ENCODE measurements at places on chromosomes 2 and 18. TPM values are rescaled to one million over a fixed set of nuclear protein-coding genes. Genes with fewer than 3 reads are reported as not detected.

LGALSL gene
- total RNA-seq, result 2.0 TPM

KIF5C gene
- 0.16 TPM for total RNA-seq

GALNT14 gene
- total RNA-seq, result not detected

INHBB gene
- 0.27 TPM for total RNA-seq

ZNF638 gene
- total RNA-seq, result 96.2 TPM

GRB14 gene
- total RNA-seq, result 0.43 TPM

UGT1A4 gene
- not detected for total RNA-seq

CHST10 gene
- total RNA-seq, result 8.4 TPM

ANKRD62 gene
- total RNA-seq, result not detected

CAPN14 gene
- total RNA-seq, result 0.05 TPM

GRCh38 chr2:106269591-106270291 lies 75.6 kb upstream of the UXS1 start:
- DNase-seq, result no peak

DNA sequence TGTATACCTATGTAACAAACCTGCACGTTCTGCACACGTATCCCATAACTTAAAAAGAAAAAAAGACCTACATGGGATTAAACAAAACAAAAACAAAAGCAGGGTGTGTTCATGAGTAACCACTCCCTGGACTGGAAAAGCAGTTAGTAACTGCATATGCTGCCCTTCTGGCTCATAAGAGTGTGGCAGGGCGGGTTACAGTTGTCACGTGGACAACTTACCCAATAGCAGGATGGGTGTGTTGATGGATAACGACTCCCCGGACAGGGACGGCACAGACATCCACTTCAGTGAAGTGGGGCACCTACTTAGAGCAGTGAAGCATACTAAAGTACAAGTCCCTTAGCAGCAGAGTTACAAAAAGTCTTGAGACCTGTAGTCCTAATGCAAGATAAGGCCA lies 136.7 kb downstream of the CCBE1 start:
- DNase-seq, result no peak

- peak; percentile 16 for DNase-seq
Measured at GRCh38 chr2:187168720-187169713, 279.0 kb downstream of the CALCRL start.

GRCh38 chr18:59918320-59918755 lies 18.5 kb downstream of the PMAIP1 start:
- DNase-seq, result peak; percentile 95

DNA sequence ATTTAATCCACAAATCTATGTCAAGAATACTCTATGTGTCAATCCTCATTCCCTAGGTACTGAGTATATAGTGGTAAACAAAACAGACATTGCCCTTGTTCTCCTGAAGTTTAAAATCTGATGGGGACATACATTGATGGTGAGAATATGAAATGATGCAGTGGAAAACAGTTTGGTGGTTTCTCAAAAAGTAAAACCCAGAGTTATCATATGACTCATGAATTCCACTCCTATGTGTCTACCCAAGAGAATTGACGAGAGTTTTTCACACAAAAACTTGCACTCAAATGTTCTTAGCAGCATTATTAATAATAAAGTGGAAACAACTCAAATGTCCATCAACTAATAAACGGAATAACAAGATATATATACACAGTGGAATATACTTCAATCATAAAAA lies 586.7 kb downstream of the CCDC85A start:
- no peak for DNase-seq

GRCh38 chr2:122061831-122062230 lies 306.4 kb downstream of the TSN start:
- no peak for DNase-seq

GRCh38 chr2:1841903-1842791 lies 97.8 kb upstream of the PXDN start:
- no peak for DNase-seq

- no peak for DNase-seq
Measured at GRCh38 chr18:75179819-75180600, 28.9 kb downstream of the PTGR3 start.

- no peak for DNase-seq
Measured at GRCh38 chr2:26532301-26533250, 54.7 kb upstream of the OTOF start.

DNA sequence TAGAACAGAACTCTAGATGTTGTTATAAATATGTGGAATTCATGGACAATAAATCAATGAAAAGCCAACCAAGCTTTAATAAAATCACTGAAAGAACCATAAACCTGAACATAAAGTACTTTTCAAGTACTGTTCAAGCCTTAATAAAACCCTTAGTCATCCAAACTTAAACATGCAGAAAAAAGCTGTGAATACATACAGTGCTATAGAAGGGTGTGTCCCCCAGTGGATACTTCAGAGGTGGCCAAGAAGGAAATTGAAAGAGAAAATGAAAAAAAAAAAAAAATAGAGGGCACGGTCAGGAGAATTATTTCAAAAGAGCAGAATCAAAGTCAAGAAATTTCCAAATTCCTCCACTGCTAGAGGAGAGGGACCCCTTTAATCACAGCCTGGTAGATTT lies 141.1 kb downstream of the SP100 start:
- no peak for DNase-seq

DNA sequence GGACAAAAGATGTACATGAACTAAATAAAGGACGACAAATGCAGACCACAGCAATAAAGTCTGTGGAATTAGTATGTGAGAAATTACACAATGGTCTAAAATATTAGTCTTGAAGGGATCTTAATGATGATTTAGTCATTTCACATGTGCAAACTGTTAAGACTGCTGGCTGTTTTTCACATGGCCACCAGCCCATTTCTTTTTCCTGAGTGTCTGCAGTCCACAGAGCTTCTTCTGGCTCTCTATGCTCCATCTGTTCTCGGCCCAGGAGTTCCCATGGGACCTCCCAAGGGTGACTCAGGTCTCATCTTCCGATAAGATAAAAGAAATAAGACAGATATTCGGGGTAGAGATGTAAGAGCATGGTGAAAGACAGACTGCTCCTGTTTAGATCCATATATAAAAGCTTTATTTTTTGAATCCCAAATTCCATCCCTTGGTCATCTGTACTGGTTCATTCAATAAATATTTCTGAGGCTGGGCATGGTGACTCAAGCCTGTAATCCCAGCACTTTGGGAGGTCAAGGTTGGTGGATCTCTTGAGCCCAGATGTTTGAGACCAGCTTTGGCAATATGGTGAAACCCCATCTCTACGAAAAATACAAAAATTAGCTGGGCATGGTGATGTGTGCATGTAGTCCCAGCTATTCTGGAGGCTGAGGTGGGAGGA lies 20.1 kb downstream of the IL1RL1 start:
- DNase-seq, result no peak

GRCh38 chr18:23133860-23134779 lies 1.2 kb upstream of the CABLES1 start:
- DNase-seq, result no peak

- DNase-seq, result peak; percentile 21
Measured at GRCh38 chr2:109311771-109312170, 182.8 kb downstream of the SH3RF3 start.

DNA sequence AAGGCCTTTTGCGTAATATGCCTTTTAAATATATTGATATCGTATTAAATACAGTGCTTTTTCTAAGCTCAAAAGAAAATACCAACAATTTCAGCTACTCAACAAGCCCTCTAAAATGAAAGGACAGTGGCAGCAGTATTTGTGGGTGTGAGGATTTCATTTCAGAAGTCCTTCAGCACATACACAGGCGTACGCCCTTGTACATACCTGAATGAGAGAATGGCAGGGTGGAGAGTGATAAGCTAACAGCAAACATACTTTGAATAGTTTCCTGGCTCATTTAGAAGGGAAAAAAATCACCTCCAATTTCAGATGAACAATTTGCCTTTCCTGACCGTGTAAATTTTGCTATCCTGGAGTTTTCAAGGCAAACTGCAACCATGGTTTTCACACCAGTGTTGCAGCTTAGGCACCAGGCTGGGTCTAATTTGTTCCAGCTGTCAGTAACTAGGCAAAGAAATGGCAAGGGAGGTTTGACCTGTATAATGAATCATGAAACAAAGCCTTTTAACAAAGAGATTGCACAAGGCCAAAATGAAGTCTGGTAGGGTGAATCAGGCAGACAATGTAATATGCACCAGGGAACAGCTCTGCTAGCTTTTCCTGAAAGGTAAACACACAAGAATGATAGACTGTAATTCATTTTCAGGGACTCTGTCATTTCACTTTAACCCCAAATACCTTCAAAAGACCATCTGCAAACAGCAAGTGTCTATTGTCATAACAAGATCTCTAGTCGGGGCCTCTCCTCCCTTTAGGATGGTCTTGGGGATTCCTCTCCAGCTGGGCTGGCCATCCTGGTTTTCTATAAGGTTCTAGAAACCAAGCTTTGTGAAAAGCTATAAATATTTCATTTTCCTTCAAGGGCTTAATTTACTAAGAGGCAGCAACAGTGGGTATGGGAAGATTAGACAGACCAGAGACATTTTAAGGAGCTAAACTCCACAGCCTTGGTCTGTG lies 11.5 kb downstream of the ANKRD29 start:
- DNase-seq, result peak; percentile 62

DNA sequence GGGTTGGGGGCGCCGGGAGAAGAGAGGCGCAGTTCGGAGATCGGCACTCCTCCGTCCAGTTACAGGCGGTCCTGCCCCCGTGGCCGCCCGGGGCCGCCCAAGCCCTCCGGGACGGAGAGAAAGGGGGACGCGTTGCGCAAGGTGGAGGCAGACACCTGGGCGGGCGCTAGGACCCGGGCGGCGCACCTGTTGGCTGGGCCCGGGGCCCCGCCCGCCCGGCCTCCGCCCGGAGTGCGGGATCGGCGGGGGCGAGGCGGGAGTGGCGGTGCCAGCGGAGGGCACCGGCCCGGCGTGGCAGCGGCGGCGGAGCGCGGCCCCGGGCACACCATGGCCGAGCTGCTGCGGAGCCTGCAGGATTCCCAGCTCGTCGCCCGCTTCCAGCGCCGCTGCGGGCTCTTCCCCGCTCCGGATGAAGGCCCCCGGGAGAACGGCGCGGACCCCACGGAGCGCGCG lies at the start of gene SGPP2:
SGPP2 (plus strand) TSS at position 268 of the 453 bp plus-strand sequence; CDS start at position 328, 60 bp downstream.
- DNase-seq, result no peak

DNA sequence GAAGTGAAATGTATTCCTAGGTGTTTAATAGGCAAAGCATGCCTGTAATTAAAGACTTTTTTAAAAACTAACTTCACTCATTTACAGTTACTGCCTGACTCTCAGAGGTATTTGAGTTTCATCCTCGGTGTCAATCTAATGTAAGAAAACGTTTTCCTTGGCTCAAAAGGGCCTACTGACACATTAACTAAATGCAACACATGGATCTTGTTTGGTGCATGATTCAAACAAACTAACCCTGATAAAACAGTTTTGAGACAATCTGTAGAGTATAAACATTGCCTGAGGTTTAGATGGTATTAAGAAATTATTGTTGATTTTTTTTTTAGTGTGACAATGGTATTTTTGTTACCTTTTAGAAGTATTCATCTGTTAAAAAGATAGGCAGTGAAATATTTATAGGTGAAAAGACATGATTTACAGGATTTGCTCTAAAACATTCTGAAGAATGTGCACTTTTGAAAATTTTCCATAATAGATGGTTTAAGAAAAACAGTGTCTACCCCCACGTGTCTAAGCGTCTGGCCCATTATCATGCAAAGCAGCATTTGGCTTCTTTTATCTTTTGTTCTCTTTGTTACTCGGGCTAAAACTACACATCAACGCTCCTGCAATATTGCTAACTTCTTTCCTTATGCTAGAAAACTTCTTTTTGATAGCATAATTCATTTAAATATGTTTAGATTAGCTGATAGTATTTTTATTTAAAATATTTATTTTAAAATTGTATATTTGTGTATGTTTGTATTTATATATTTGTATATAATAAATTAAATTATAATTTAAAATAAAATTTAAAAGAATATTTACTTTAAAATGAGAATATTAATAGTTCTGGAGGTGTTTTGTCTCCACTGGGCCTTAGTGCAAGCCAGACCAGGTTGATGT lies 160.2 kb upstream of the NDUFV2 start:
- DNase-seq, result no peak

DNA sequence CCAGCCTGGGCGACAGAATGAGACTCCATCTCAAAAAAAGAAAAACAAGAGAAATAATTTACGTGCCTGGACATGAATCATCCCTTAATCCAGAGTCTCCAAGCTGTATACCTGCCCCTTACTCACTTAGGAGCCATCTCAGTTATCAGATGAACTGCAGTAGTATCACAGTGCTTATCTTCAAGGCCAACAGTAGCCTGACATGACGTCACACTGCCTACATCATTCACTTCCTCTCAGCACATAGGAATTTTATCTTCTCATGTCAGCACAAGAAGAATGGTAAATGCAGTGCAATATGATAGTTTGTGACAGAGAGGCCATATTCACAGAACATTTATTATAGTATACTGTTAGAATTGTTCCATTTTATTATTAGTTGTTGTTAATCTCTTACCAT lies 216.6 kb downstream of the SS18 start:
- no peak for DNase-seq

DNA sequence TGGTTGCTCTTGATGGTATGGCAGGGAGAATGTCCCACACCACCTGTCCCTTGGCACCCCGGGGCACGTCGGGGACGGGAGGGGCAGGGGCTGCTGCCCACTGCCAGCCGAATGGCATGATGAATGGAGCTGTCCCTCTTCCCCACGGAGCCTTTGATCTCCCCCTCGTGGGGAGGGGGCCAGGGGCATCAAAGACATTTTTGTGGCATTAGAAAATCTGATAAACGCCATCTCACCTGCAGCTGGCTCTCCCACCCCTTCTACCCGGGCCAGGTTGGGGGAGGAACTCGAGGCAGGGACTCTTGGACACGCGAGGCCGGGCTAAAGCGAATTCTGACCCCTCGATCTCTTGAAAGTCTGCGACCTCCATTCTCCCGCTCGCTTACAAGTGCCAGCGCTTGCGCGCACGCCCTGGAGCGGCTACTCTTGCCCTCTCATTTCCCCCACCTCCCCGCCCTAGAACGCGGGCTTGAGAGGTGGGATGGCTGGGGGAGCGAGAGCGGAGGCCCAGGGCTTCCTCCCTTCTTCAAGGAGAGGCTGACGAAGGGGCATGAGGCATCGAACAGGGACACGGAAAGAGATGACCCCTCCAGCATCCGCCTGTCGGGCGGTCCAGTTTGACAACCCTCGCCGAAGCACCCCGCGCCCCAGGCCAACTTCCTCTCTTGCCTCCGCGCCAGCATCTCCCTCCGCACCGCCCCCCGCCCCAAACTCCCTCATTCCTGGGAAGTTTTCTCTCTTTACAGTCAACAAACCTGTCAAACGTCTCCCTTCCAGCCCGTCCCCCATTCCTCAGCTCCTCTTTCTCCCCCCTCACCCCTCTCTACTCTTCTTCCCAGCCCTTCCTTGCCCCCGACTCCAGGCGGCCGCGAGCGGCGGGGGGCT lies 692 bp upstream of the WNT6 start:
- DNase-seq, result no peak

DNA sequence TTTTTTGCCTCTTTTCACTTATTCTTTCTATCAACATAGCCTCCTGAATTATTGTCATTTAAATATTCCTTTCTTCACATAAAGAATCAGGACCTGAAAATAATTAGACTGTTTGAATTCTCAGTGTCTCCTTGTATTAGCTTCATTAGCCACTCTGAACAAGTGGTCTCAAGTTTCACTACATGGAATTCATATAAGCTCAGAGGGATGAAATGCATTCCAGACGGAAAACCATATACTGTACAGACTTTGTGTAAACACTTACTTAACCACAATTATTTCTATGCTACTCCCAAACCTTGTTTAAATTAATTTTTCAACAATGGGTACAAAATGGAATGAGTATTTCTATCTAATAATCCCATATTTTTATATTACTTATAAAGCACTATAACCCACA lies 53.4 kb downstream of the CHN1 start:
- no peak for DNase-seq

GRCh38 chr2:171227066-171227782 lies 66.5 kb upstream of the TLK1 start:
- DNase-seq, result no peak

GRCh38 chr2:31383471-31384153 lies 30.9 kb downstream of the XDH start:
- peak; percentile 9 for DNase-seq

Data from myocyte (in vitro differentiated cells).